ENCODE measurements at places on chromosomes 3 and 15.

GRCh38 chr3:48507256-48508061 lies 3.5 kb upstream of the SHISA5 start:
- peak; percentile 75 for DNase-seq

DNA sequence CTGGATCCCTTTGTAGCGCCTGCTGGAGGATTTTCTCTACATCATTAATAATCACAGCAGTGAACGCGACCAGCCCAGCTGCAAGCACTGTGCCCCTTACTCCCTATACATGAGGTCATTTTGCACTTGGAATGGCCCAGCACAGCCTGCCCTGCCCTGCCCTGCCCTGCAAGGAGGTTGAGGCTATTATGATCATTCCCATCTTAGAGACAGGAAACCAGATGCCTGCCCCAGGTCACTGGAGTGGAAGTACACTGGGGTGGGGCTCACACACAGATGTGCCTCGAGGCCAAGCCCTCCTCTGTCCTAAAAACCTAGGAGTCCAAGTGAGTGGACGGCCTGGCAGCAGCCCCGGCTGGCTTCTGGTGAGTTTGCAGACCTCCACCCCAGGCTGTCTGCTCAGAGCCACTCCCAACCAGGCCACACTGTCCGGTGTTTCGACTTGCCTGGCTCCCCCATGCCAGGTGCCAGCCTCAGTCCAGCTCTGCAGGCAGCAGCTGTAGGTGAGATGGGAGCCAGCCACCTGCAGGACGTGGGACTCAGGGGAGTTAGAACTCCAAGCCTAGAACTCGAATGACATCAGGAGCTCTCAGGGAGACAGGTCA lies 30.4 kb upstream of the SEC61A1 start:
- DNase-seq: no peak

GRCh38 chr3:165206454-165207266 lies 10.5 kb upstream of the SLITRK3 start:
- DNase-seq: no peak

GRCh38 chr3:23648326-23648995 lies 157.3 kb upstream of the UBE2E1 start:
- no peak for DNase-seq

GRCh38 chr15:62779036-62779770 lies 263.3 kb upstream of the TPM1 start:
- DNase-seq: no peak

DNA sequence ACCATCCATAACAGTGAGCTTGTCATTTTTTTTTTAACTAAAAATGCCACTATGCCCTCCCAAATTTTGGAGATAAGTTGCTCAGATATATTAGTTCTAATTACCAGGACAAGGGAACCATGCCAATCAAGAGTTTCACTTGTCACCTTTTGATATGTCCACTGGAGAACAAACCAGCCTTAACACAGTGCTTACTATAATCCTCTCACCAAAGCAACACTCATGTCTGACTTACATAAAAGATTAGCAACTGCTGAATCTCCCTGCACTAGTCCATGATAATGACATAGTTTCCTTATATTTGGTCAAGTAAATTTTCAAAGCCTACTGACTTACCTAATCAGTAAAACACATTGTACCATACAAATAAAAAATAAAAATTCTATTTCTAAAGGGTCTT lies 44.4 kb downstream of the TTBK2 start:
- DNase-seq: no peak

DNA sequence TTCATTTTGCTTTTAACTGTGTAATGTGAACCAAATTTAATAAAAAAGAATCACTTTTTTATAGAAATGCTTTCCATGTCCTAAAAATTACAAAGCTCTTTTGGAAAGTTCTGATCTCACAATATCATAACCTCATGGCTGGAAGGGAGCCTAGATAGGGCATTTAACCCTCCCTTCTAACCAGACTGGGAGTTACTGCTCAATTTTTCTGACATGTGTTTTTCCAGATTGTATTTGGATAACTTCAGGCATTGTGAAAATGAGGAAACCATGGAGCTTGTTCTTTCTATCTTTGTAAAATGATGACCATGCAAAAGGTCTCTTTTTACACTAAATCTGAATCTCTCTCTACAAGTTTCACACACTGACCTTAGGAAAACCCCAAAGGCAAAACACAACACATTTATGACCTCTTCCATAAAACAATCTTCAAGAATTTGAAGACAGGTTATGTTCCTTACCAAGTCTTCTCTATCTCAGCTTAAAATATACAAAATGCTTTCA lies 508.8 kb downstream of the DIPK2A start:
- DNase-seq: no peak

- no peak for DNase-seq
Observed at GRCh38 chr15:68770216-68770615, 50.5 kb downstream of the ANP32A start.

GRCh38 chr3:113151461-113152031 lies 59.8 kb upstream of the BOC start:
- no peak for DNase-seq

DNA sequence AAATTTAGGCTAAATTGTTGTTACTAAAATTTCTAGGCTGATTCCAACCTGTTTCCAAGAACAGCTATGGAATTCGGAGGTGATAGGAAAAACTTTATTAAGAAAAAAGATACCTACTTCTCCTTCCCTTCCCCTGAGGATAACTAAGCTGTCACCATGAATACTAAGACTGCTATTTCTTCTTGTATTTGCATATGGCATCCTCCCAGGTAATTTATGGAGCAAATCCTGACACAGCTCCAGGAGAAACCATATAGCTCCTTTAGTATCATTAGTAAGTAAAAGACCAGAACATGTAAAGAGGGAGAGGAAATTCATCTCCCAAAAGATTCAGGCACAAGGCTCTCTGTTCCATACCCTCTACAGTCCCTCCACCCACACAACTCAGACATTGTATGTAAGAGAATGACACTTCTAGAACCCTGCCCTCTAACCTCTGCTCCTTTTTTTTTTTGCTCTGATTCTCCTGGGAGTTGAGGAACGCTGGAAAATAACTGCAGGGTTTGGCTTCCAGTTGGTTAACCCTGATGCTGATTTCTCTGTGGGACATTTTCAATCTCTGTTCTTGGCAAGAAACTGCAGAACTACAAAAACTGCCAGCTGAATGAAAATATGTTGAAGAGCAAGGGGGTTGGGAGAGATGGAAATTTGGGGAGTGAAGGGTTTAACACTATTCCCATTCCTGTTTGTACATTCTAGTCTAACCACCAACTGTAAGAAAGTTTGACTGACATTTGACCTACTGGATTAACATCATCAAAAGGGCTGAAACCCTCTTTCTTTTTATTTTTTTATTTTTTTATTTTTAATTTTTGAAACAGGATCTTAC lies 14.2 kb upstream of the MAGI1 start:
- DNase-seq: no peak

DNA sequence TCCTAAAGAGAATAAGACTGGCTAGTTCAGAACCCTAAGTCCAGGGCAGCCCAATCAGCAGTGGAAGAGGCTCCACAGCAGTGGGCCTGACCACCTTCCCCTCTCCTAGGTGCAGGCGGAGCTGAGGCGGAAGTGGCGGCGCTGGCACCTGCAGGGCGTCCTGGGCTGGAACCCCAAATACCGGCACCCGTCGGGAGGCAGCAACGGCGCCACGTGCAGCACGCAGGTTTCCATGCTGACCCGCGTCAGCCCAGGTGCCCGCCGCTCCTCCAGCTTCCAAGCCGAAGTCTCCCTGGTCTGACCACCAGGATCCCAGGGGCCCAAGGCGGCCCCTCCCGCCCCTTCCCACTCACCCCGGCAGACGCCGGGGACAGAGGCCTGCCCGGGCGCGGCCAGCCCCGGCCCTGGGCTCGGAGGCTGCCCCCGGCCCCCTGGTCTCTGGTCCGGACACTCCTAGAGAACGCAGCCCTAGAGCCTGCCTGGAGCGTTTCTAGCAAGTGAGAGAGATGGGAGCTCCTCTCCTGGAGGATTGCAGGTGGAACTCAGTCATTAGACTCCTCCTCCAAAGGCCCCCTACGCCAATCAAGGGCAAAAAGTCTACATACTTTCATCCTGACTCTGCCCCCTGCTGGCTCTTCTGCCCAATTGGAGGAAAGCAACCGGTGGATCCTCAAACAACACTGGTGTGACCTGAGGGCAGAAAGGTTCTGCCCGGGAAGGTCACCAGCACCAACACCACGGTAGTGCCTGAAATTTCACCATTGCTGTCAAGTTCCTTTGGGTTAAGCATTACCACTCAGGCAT lies 33.7 kb downstream of the VIPR1 start:
- DNase-seq: no peak

DNA sequence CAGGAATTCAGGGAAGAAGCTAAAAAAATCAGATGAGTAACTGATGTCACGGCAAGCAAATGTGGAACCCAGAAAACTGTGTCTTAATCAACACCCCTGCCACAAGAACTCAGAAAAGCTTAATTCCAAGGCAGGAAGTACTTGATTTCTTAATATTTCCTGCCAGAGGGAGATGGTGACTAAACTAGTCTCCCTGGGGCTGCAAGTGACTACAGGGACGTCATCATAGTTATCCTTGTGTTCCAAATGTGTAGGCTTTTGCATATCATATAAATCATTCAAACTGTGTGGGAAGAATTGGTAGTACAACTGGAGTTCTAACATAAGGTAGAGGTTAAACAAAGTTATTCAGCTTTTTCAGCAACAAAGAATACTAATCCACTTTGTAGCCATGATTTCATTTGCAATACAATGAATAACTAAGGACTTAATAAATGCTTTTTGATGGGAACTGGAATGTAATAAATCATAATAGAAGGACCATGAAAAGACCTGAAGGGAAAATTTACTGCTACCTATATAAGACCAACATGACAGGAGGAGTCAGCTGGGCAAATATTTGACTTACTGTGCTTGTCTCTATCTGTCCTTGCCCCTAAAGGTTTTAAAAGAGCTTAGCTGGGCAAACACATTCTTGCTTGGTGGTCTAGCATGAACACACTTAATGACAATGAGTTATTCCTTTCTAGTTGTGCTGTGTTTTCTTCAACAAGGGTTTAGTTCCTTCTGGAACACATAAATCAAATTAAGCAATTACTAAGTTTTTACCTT lies 76.0 kb upstream of the NECTIN3 start:
- DNase-seq: no peak

- no peak for DNase-seq
Observed at GRCh38 chr3:118408431-118408830, 626.2 kb downstream of the IGSF11 start.

All from immature natural killer cell (primary cell).